ENCODE measurements at places on chromosomes 7 and 10.
A peak's percentile ranks its signal among the peaks of the same experiment; 100 is the strongest.

DNA sequence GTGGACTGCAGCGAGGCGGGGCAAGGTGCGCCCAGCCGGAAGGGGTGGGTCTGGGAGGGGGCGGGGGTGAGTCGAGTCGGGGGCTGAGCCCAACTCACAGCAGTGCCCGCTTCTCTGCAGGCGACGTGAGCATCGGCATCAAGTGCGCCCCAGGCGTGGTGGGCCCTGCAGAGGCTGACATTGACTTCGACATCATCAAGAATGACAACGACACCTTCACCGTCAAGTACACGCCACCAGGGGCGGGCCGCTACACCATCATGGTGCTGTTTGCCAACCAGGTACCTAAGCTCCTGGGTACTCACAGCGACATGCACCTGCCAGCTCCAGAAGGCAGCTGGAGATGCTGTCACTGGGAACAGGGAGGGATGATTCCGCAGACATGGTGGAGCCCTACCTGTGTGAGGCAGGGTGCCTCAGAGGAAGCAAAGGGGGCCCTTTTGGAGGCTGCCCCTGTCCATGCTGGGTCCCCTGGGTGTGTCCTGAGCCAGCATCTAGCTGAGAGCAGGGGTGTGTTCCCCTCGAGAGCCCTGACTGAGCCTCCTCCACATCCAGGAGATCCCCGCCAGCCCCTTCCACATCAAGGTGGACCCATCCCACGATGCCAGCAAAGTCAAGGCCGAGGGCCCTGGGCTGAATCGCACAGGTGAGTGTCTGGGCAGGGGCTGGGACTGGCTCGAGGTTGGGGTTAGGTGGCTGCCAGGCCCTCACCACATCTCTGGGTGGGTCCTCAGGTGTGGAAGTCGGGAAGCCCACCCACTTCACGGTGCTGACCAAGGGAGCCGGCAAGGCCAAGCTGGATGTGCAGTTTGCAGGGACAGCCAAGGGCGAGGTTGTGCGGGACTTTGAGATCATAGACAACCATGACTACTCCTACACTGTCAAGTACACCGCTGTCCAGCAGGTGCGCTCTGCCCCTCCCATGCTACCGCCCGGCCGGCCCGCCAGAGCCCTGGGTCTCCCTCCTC, 12.8 kb downstream of the FLNC start:
- DNase-seq, result peak; percentile 37

GRCh38 chr10:10126218-10126617, 891.5 kb upstream of the CELF2 start:
- no peak for DNase-seq

DNA sequence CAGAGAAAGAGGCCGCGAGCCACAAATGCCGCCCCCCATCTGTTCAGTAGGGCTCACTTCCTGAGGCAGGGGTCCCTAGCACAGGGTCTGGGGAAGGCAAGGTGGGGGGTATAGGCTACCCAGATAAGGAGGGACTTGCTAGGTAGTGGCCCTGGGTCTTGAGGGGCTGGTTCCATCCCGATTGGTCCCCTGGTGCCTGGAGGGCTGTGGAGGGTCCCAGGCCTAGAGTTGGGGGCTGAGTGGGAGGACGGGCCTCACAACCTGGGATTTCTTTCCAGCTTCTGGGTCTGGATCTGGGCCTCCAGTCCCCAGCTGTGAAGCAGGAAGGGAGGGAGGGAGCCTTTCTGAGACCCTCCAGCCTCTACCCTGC, 75.1 kb upstream of the EN2 start:
- DNase-seq, result no peak

DNA sequence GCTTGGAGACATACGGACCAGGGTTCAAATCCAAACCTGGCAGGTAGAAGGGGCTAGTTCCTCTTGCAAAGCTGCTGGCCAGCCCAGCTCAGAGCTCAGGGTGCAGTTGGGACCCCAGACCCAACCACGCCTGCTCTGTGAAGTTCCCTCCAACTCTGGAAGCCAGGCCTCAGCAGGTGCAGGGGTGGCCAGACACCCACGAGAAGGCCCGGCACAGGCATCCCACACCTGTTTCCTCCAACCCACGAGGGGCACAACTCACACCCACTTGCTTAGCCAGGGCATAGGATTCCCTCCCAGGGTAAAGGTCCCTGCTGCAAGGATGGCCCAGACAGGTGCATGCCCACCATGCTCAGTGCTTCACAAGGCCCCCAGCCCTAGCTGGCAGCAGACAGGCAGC, 262.4 kb downstream of the GRID1 start:
- DNase-seq, result no peak

DNA sequence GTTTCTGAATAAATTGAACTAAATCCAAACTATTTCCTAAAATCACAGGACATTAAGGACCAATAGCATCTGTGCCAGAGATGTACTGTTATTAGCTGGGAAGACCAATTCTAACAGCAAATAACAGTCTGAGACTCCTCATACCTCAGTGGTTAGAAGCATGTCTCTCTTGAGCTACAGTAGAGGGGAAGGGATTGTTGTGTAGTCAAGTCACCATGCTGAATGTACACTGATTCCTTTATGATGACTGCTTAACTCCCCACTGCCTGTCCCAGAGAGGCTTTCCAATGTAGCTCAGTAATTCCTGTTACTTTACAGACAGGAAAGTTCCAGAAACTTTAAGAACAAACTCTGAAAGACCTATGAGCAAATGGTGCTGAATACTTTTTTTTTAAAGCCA, 13.9 kb downstream of the MEST start:
- DNase-seq, result no peak

DNA sequence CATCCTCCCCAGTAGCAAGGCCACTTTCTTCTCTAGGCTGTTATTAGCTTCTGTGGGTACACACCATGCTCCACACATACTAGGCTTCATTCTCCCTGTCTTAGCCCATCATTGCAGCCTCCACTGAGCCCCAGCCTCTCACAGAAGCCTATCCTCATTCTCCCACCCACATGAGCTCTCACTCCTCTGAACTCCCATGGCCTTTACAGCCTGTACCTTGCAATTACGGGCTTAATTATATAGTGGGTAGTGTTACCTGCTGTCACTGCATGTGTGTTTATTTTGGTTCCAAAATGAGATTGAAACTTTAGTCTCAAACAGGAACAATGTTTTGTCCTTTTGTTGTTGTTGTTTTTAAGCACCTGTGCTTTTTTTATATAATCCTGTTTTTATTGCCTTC, 460.0 kb downstream of the KCNMA1 start:
- no peak for DNase-seq

- no peak for DNase-seq
Measured at GRCh38 chr10:102400076-102400475, 4.6 kb downstream of the NFKB2 start.

- DNase-seq, result peak; percentile 24
Measured at GRCh38 chr7:149423449-149424110, 37.3 kb downstream of the ZNF777 start.

DNA sequence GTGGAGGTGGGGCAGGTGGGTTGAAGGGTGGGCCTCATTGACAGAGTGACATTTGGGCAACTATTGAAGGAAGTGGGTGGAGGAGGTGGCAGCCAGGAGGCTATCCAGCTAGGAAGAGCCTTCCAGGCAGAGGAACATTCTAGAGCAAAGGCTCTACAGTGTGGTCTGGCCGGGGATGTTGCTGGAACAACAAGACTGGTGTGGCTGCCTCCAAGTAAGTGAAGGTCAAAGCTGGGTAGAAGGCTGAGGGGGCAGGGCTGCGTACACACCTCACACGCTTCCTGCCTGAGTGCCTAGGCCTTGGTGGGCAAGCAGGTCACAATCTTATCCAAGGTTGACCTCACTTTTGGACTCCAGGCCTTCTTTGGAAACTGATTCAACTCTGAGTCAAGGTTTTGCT, 6.6 kb downstream of the CPA1 start:
- no peak for DNase-seq

DNA sequence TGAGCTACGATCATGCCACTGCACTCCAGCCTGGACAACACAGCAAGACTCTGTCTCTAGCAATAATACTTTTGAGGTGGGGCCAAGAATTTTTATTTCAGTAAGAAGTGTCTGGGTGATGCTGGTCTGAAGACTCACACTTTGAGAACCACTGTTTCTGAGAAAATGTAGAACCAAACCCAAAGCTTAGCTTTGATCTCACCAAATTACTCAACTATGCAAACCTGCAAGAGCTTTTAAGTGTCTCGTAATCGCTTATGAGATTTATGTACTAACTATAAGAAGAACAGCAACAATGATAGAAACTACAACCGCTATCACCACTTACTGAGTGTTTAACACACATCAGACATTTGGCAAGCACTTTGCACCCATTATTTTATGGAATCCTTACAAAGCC, 29.5 kb downstream of the APBB1IP start:
- no peak for DNase-seq

DNA sequence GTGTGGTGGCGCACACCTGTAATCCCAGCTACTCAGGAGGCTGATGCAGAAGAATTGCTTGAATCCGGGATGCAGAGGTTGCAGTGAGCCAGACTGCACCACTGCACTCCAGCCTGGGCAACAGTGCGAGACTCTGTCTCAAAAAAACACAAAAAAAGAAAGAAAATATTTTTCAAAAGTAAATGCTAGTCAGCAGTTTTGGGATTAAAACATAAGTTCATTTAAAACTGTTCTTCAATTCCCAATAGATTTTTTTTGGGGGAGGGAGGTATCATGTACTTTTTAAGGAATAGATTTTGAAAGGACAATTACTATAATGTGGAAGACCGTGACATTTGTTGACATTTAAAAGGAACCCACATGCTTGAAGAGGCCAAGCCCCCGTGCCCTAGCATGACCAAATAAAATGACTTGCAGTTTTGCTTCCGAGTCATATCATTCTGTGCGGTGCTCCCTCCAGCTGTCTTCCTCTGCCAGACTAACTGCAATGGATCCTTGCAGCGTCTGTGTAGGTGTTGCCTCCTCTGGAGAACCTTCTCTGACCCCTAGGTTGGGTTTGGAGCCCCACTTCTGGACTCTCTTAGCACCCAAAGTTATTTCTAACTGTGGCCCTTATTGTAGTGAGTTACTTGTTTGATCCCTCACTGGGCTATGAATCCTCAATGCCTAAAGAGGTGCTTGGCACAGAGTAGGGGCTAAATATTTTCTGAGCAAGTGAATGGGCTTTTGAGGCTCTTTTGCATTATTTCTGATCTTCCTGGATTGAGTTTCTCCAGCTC, 17.4 kb upstream of the HPS1 start:
- no peak for DNase-seq

- no peak for DNase-seq
Measured at GRCh38 chr7:16668049-16668858, 22.3 kb downstream of the BZW2 start.

- DNase-seq, result peak; percentile 50
Measured at GRCh38 chr7:20158684-20159083, 58.5 kb downstream of the MACC1 start.

DNA sequence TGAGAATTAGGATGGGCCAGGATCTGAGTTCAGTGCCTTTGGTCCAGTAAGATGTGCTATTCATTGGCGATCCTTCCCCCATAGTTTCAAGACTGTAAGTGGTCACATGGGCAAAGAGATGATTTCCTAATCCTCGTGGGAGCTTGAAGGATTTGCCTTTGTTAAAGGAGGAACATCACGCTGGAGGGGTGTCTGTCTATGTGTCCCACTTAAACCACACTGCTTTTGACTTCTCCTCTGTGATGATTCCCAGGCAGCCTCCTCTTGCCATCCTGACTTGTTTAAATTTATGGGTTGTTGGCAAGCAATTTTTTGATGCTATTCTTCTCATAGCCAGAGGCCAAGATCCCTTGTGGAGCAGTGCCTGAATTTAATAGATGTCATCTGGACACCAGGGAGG, 154.0 kb downstream of the TCF7L2 start:
- DNase-seq, result no peak

DNA sequence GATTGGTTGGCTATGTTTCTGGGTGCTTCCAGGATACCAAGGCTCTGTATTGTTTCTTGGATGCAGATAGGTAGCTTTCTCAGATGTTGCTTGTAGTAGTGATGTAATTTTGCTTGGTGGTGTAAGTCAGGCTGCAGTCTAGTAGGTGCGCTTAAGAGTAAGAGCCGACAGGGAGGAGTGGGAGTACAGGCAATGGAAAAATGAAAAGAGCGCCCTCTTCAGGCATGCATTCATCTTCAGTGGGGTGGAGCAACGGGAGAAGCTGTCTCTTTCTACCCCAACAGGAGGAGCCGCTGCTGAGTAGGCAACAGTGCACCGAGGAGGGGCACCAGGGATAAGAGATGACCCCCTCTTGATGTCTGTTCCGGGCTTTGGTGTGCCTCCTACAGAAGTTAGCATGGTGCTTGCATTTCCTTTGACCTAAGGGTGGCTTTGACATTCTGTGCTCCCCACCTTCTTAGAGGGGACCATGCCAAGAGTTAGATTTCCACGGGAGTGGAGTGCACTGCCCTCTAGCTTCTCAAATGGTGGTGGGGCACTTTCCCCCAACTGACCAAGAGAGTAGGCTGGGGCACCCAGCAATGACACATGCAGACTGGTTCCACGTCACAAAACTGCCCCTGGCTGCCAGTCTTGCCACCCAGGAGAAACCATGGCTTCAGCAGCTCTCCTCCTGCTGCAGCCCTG, 56.1 kb downstream of the ZNF783 start:
- no peak for DNase-seq

DNA sequence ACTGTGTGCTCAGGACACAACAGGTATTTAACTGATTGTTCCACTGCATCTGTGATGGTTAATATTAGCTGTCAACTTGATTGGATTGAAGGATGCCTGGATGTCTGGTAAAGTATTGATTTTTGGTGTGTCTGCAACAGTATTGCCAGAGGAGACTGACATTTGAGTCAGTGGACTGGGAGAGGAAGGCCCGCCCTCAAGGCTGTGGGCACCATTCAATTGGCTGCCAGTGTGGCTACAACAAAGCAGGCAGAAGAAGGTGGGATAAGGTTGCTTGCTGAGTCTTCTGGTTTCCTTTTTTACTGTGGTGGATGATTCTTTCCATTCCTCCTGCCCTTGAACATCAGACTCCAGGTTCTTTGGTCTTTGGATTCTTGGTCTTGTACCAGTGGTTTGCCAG, 137.1 kb upstream of the FAM13C start:
- no peak for DNase-seq

DNA sequence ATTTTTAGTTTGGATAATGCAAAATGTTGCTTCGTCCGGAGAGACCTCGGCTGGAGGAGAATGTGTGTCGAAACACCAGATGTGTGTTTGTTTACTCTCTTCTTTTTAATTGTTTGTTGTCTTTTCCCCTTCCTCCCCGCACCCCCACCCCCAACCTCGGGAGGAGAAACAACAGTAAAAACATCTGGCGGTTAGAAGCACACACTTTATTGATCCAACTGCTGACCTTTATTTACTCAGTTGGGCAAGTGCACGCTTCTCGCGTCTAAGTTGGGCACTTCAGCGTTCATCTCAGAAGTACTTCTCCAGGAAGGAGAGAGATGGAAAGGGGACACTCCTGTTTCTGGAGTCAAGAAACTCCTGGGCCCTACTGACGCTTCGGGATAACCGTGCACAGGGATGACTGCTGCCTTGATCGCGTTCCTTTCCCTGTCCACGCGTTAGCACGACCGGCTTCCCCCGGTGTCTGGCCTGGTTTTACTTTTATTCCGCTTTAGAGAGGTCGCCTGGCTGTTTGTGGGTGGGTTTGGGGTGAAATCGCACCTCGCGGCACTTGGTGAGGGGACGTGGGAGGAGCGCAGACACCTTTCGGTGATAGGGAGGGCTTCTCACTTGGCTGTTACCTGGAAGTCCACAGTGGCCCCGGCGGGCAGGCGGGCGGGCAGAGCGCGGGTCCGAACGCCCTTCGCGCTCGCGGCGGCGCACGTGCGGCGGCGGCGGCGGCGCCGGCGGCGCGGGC, 168.3 kb upstream of the PPP1R3A start:
- DNase-seq, result no peak
